ENCODE measurements at places on chromosomes 5 and 9.

DNA sequence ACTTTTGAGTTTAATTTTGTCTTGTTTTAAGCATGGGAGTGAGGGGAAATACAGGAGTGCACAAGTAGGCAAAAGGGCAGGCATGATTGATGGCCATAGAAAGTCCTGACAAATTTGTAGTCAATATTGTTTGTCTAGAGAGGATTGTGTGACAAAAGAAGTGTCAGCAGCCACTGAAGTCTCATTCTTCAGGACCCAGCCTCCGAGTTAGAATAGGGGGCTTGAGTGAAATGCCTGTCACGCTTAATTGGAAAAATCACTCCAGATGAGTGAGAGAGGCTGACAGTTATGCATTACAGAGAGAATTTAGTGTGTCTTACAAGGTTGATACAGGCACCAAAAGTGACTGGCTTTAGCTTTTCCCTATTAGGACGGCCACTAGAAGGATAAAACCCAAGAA, 81.9 kb upstream of the RPS23 start:
- no peak for DNase-seq

- DNase-seq: no peak
These were observed 34.8 kb downstream of the PLEKHG4B start for GRCh38 chr5:126806-127205.

- no peak for DNase-seq
These were observed 170.0 kb downstream of the SEC61B start for GRCh38 chr9:99391937-99392594.

- no peak for DNase-seq
These were observed 541.1 kb downstream of the NR2F1-AS1 start for GRCh38 chr5:93039888-93040287.

DNA sequence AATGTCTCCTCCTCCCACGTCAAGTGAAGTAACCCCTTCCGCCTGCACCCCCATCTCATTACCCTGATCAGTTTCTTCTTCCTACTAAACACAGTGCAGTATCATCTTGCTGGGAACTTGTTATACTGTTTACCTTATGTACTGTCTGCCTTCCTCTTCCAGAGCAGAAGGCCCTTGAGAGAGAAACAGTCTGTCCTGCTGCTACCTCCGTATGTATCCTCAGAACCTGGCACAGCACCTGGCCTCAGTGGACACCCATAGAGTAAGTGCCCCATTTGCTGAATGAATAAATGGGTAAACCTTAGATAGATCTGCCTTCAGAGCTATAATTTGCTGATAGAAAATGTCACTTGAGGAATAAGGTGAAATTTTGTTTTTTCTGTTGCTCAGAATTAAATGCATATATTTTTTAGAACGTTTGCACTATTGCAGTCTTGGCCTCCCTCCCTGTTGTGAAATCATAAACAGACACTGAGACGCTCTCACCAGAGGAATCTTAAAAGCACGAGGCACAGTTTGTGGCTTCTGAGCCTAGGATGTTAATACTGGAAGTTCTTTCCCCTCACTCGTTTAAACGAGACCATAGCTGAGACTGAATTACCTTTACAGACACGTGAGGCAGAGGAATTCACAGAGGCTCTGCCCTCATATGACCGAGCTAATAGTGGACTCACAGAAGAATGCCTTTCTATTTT, 223.1 kb upstream of the DAP start:
- DNase-seq: no peak

DNA sequence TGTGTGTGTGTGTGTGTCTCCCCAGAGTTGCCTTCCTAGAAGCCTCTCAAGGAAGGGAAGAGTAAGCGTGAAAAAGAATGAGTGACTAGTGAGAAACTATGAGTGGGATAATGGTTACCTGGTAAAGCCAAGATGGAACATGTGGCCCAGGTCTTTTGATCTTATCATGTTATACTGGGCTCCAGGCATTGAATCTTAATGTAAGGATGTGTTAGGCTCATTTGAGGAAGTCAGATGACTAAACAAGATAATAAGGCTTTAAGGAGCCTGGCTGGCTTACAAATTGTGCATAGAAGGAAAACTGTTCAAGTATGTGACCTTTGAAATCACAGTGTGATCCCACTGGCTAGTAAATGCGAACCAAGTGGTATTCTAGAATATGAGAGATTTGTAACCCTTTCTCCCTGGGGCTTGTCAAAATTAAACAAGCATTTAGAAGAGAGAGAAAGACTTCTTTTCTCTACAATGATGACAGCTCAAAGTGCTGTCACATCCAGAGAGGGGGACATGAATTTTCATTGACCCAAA, 29.9 kb upstream of the HMHB1 start:
- no peak for DNase-seq

- no peak for DNase-seq
These were observed 7.7 kb downstream of the SIT1 start for GRCh38 chr9:35643046-35643445.

- no peak for DNase-seq
These were observed 32.9 kb downstream of the ACER2 start for GRCh38 chr9:19441730-19442129.

DNA sequence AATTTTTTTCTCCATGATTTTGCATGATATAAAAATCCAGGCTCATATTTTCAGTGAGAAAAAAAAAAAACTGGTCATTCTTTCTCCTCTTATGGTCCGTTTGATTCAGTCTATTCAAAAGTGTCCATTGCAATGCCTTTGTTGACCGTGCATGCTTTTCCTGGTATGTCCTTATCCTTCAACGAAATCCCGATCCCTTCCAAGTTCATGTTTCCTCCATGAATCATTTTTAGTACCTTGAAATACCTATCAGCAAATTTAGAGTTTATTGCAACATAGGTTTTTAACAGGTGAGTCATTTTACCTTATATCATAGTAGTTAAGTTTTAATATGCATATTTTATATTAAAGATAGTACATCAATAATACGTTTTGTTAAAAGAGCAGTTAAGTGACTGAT, 773.8 kb upstream of the CHD1 start:
- no peak for DNase-seq

- DNase-seq: no peak
These were observed 378.7 kb downstream of the ENC1 start for GRCh38 chr5:74261866-74262265.

DNA sequence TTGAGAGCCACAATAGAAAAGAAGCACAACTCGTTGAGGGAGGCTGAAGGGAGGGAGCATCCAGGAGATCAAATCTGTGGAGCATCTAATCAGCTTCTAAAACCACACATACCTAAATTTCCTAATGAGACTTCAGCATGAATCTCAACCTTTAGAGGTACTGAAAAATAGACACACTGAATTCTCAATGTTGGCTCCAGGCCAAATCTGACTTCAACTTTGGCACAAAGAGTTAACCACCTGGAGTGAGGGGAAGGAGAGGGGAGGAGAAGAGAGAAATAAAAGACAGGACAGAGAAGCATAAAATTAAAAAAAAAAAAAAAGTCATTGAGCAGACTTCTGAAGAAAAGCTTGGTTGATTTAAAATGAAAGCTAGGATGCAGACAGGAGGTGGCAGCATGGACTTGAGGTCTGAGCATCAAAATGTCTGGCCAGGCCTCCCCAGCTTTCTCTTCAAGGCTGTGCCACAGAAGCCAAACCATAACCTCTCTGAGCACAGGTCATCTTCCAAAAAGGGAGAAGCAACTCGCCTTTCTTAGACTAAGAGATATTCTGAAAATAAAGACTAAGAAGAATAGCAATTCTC, 205.6 kb downstream of the DENND1A start:
- no peak for DNase-seq

GRCh38 chr5:164869325-164869724, 1363.9 kb downstream of the MAT2B start:
- no peak for DNase-seq

- no peak for DNase-seq
These were observed 150.0 kb upstream of the GNA14 start for GRCh38 chr9:77798140-77798539.

- DNase-seq: no peak
These were observed 176.8 kb downstream of the ISOC1 start for GRCh38 chr5:129271308-129271707.

DNA sequence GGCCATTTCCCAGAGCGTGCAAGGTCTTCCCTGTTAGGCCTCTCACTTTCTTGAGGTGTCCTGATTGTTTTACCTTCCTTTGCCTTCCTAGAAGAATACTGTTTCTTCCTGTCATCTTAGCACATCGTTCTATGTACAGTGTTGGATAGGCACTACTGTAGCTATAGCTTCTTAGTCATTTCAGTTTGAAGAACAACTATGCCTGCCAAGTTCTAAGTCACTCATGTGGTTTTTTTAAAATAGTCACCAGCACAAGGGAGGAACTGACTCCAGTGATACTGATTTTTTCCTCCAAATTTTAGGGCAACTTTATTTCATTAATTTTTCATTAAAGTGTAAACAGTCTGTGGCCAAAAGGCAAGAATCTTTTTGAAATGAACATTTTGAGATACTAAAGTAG, 122.4 kb upstream of the NR5A1 start:
- no peak for DNase-seq

GRCh38 chr5:16457853-16458252, 7.7 kb downstream of the ZNF622 start:
- DNase-seq: no peak

DNA sequence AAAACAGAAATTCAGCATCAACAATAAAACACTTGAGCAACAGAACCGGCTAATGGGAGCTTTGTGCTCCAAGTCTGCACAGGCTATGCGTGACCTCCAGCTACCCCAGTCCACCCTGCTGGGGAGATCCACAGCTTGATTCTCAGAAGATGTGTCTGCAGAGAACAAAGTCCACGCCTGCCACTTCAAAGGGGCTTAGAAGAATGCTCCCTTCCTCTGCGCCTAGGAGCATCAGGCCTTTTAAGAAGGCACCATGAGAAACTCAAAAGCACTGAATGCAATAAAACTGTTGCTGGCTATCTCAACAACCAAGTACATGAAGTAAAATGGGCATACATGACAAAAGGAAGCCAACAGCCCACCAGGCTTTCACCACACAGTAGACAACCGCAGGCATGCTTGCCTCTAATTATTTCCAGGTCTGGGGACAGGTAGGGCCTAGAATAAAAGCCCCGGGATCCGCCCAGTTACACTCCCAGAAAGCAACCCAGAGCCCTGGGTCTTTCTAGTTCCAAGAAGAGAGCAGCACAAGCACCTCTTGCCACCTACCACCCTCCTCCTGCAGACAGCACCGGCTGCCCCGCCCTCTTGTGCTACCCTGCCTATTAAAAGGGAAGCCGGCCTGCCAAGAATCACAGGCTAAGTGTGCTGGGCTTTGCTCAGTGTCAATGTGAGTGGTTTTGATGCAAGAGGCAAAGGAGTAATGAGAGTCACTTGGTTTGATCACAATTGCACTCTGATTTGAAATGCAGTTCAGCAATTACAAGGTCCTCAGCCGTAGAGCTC, 123.2 kb downstream of the SPOCK1 start:
- DNase-seq: no peak

- no peak for DNase-seq
These were observed 97.4 kb downstream of the DAP start for GRCh38 chr5:10663489-10664179.

DNA sequence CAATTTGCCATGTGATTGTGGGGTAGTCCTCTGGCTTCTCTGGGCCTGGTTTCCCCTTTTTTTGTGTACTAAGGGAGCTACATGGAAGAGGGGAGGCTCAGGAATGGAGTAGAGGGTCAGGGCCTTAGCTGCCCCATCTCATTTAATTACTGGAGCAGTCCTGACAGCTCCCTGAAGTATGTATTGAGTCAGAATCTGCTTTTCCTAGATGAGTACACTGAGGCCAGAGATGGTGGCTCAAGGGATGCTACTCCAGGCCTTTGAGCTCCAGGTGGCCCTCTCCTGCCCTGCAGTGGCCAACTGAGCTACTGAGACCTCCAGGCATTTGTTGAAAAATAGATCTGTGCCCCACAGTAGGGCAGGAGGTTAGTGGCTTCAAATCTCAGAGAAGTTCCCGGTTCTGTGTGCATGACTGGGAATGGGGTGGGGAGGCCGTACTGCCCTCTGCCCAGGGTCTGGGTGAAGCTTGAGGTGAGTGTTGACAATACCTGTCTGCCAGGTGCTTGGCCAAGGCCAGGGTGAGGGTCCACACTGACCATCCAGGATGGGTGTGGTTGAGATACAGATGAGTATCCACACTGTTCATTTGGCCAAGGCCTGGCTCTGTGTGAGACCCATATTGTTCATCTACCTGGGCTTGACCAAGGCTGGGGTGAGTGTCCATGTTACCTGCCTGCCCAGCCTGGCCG, 45.7 kb downstream of the CXXC5 start:
- DNase-seq: no peak

DNA sequence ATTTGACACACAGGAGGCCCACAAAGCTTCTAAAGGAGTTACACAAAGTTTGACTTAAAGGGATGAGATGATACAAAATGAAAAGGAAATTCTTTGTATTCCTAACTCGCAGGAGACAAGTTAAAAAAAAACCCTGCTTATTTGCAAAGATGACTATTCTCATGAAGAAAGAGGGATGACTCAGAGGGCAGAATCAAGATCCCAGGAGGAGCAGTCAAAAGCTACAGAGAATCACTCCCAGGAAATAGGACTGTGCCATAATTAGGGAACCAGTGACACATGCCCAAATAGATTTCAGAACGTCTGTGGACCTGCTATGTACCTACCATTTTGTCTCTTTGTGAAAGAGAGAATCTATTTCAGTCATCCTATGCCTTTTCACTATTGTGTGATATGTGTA, 103.5 kb upstream of the ARRDC3 start:
- DNase-seq: no peak

DNA sequence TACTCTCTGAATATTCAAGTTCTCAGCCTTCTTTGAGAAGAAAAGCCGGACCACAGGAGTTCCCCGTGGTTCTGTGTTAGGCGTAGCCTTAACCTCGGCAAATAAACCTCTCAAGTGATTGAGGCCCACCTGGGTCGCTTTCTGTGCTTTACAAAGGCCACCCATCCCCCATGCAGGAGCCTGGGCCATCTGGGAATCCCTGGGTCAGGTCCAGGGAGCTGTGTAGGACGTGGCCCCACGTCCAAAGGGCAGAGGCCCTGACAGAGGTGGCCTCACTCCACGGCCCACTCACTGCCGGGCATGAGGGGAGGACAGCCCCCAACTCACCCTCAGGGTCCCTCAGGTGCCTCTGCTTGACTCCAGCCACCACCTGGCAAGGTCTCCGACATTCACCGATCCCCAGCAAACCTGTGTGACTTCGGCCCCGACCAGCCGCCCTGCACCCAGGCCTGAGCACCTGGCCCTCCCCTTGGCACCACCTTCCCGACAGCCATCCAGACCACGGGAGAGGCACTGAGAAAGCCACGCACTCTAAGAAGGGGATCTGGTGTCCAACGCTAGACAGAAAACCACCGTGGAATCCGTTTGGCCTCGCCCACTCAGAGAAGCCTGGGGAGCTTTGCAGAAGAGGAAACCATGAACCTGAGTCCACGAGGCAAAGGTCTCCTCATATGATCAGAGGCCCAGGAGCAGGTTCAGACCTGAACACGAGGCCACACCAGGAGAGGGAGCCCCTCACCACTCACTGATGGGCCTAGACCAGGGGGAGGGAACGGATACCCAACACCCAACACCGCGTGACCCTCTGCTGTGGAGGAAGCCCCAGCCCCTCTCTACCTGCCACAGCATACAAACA, 4.5 kb downstream of the SLC12A7 start:
- DNase-seq: no peak

GRCh38 chr9:77910194-77910621, 121.4 kb downstream of the GNAQ start:
- no peak for DNase-seq

All from effector CD8-positive, alpha-beta T cell (primary cell).